ENCODE measurements at places on chromosomes 2 and 18. TPM values are rescaled to one million over a fixed set of nuclear protein-coding genes. Genes with fewer than 3 reads are reported as not detected.

- DNase-seq, result no peak
- no peaks in the 10 kb centered on the region for H3K4me1 ChIP-seq
- no peak overlapping the region for H3K27ac ChIP-seq
- H3K36me3 ChIP-seq, result no peaks in the 10 kb centered on the region
Observed at GRCh38 chr18:38941711-38942561, 1376.3 kb upstream of the CELF4 start.

GRCh38 chr2:72442270-72442669, 294.6 kb upstream of the CYP26B1 start:
- no peaks in the 10 kb centered on the region for H3K27me3 ChIP-seq
- no peak for DNase-seq
- H3K4me1 ChIP-seq, result no peaks in the 10 kb centered on the region
- H3K36me3 ChIP-seq, result no peaks in the 10 kb centered on the region
- no peak overlapping the region for H3K4me3 ChIP-seq

GRCh38 chr2:58633613-58634365, 392.7 kb upstream of the FANCL start:
- no peak overlapping the region for H3K27ac ChIP-seq
- no peak overlapping the region for H3K4me3 ChIP-seq
- no peak for DNase-seq

GRCh38 chr2:239469106-239469960, 68.5 kb upstream of the HDAC4 start:
- H3K4me3 ChIP-seq, result no peak overlapping the region
- DNase-seq, result no peak
- no peaks in the 10 kb centered on the region for H3K36me3 ChIP-seq
- H3K4me1 ChIP-seq, result no peaks in the 10 kb centered on the region
- H3K27ac ChIP-seq, result no peak overlapping the region

DNA sequence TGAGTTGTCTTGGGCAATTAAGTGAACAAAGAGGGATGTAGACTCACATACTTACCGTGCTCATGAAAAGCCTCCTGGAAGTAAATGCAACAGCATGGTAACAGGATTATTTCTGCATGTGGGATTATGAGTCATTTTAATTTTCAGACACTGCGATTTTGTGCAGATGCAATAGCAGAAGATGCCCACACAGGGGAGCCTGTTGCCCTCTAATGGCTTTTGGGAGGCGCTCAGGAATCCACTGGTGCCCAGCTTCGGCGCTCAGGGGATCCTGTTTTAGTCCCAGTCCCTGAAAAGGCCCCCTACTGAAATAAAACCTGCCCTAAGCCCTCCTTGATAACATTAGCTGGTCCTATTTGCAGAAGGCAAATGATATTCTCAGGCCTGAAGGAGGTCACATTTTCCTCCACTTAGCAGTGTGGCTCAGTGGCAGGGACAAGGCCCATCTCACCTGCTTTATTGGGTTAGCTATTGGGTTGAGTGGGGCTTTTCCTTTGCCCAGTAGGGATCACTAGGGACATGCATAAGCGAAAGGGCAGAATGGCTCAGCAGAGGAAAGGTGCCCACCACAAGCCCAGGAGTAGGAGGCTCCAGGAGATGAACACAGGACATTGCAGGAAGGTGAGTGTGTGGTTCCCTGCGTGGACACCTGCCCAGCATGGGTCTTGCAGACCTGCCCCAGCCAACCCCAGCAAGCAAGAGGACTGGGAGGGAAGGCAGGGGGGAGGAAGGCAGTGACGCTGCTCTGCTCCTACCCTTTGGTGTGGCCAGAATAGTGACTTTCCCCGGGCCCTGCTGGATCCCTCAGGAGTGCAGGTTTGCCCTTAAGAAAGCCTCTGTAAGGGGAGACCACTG, 26.5 kb upstream of the KCNS3 start:
- no peaks in the 10 kb centered on the region for H3K4me1 ChIP-seq
- H3K36me3 ChIP-seq, result no peaks in the 10 kb centered on the region

- H3K4me3 ChIP-seq, result no peak overlapping the region
- H3K36me3 ChIP-seq, result no peaks in the 10 kb centered on the region
- H3K27me3 ChIP-seq, result no peaks in the 10 kb centered on the region
Observed at GRCh38 chr2:14125624-14126293, 506.8 kb upstream of the LRATD1 start.

DNA sequence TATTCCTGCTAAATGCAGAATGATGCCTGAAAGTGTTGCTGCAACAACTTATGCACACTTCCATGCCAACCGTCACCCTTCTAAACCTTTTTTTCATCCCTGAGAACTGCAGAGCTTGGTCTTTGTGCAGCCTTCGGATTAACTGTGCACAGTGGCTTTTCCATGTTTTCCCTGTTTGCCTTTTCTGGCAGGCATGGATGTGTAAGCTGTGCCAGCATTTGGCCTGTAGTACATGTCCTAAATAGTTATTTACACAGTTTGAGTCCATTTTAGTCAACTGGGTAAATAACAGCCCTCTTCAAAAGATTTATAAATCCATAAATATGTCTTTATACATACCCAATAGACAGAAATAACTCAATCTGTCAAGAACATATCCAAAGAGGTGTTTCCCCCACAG, 31.5 kb downstream of the MEIS1 start:
- H3K36me3 ChIP-seq, result no peaks in the 10 kb centered on the region
- no peak overlapping the region for H3K27ac ChIP-seq
- no peak overlapping the region for H3K4me3 ChIP-seq
- DNase-seq, result no peak

DNA sequence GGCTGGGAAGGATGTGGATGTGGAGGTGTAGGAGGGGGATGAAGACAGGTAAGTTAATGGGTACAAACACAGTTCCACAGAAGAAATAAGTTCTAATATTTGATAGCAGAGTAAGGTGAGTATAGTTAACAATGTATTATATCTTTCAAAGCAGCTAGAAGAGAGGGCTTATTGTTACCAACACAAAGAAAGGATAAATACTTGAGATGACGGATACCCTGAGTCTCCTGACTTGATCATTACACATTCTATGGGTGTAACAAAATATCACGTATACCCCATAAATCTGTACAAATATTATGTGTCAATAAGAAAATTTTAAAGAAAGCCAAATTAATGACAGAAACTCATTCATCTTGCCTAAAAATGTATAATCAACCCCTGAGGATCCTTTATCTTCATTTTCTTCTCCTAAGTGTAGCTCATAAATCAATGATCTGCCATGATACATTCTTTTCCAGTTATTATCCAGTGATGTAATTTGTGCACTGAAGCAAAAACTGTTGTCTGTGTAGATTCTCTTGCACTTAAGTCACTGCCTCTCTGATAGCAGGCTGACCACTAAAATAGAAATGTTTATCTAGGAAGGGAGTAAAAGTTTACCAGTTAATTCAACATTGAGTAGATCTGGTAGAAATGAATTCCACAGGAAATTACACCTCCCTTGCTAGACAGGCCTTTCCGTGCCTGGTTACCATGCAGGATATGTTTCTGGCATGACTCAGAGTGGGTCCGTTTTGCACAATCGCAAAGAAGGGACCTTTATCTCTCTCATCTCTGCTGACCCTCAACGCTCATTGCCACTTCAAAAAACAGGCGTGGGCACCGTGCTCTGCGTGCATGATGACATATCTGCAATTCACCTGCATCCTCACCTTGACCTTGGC, 249.7 kb upstream of the NCKAP5 start:
- H3K27me3 ChIP-seq, result no peaks in the 10 kb centered on the region
- H3K27ac ChIP-seq, result no peak overlapping the region
- H3K36me3 ChIP-seq, result no peaks in the 10 kb centered on the region

GRCh38 chr2:151297882-151298281, 8.4 kb upstream of the NMI start:
- no peaks in the 10 kb centered on the region for H3K4me1 ChIP-seq
- no peaks in the 10 kb centered on the region for H3K36me3 ChIP-seq
- DNase-seq, result no peak
- H3K27me3 ChIP-seq, result no peaks in the 10 kb centered on the region
- no peak overlapping the region for H3K4me3 ChIP-seq

GRCh38 chr2:68172990-68173700, 15.5 kb downstream of the PNO1 start:
- no peaks in the 10 kb centered on the region for H3K4me1 ChIP-seq
- H3K36me3 ChIP-seq, result peaks cover 13% of the 10 kb centered on the region
- no peak overlapping the region for H3K27ac ChIP-seq

DNA sequence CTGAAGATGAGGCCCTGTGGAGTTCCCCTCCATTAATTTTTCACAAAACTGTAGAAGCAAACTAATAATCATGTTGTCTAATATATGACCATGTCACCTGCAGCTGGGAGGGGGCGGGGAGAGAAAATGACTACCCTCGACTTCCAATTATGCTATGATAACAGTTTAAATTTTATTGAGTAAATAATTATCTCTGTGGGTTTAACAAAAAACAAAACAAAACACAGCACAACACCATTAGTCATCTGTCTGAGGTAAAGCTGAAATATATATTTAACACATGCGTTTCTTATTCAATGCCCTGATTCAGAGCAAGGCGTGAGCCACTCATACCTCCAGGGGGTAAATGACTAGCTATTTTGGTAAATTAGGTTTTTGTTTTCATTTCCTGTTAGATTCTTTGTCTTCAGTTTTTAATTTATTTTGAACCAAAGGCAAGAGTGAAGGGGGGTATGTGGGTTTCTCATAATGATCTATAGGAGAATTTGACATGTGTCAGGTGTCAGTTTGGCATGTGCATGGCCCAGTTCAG, 77.4 kb upstream of the ZCCHC2 start:
- no peak overlapping the region for H3K27ac ChIP-seq
- no peaks in the 10 kb centered on the region for H3K27me3 ChIP-seq
- no peaks in the 10 kb centered on the region for H3K4me1 ChIP-seq
- H3K36me3 ChIP-seq, result no peaks in the 10 kb centered on the region

NOL4 gene
- 0.27 TPM for total RNA-seq

MAL gene
- total RNA-seq, result not detected

IGFBP5 gene
- total RNA-seq, result 13.7 TPM

All from right lobe of liver (tissue), 6 donors.